ENCODE measurements at places on chromosomes 16 and 17.

DNA sequence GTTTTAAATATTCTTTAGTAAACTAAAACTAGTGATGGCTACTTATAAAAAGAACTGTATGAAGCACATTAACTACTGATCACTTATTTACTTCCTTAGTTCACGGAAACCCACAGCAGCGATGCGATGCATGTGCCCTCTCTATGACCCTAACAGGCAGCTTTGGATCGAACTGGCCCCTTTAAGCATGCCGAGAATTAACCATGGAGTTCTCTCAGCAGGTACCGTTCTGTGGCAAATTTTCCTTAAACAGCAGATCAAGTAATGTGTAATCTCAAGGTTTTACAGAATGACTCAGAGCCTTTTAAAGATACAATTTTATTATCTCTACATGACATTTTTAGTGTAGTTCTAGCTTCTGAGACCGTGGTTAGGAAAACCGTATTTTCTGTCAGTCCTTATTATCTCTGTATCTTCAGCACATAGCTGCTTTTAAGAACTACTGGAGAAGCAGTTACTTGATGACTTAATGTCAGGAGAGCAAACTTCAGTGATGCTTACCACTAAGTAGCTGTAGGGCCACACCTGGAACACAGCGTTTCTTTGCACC, 43.0 kb downstream of the GAN start:
- DNase-seq: no peak

- DNase-seq: no peak
These were observed 54.2 kb upstream of the MAP3K14 start for GRCh38 chr17:45370949-45371413.

GRCh38 chr17:33057564-33057963, 65.9 kb downstream of the SPACA3 start:
- DNase-seq: no peak

DNA sequence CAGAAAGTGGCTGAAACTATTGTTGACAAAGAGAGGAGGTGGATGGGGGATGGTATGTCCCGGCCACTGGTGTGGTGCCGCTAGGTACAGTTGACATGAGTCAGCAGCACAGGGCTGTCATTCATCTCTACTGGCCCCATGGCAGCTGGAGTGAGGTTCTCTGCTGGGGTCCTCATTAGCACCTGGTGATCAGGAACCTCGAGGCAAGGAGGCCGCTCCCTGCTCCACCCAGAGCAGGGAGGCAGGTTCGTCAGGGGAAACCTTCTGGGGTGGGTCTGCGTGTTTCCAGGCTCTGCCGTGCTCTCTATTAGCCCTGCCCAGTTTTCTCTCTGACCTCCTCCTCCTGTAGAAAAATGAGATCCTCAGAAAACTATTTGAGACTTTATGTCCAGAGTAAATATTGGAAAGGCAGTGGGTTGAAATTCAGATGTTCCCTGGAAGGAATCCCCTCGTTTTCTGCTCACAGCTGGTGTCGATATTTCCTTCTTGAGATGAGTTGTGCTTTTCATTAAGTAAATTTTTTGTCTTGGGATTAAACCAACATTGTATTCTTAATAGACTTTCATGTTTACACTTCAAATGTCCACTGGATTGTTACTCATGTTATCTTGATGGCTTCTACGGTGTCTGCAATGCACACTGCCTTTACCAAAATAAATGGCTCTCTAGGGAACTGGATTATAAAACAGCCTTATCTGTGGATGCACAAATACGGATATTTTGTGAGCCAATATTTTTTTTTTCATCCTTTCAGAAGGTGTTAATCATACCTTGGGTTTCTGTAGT, 7.1 kb downstream of the NTN1 start:
- no peak for DNase-seq

- no peak for DNase-seq
These were observed 19.1 kb upstream of the APOH start for GRCh38 chr17:66248285-66248684.

DNA sequence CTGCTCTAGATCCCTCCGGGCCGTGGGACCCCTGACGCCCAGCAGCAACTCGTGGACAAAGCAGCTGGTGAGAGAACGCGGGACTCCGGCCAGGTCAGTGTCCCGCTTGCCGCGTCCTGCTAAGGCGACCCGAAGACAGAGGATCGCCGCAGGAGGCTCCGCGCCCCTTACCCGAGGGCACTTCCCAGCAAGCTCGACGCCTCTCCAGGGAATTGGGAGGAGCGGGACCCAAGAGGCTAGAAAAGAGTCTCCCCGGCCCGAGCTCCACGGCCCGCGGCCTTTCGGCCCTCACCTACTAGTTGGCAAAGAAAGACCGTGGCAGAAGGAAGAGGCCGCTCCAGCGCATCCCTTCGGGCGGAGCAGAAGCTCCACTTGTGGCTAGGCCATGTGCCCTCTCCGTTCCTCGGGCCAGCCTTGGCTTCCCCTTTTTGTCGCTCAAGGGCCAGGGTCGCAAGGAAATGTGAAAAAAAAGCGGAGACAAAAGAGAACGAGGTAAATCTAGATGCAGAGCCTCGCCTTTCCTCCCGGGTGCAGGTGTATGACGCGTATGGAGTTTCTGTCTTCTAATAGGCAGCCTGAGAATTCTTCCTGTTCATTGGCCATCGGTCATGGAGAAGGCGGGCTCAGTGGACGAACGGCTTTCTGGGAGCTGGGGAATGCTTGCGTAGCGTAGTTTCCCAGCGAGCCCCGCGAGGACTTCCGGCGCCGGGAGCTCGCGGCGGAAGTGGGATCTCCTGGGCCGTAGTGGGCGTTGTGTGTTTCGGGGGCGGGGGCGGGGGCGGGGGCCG, at the start of gene ZNF213:
Gene ZNF213, plus strand, starts transcription at position 692 of the 788 bp plus-strand sequence. CDS start 2,252 bp downstream, outside the sequence.
- DNase-seq: peak; percentile 89

GRCh38 chr17:82668631-82669099, 20.4 kb upstream of the WDR45B start:
- DNase-seq: no peak

DNA sequence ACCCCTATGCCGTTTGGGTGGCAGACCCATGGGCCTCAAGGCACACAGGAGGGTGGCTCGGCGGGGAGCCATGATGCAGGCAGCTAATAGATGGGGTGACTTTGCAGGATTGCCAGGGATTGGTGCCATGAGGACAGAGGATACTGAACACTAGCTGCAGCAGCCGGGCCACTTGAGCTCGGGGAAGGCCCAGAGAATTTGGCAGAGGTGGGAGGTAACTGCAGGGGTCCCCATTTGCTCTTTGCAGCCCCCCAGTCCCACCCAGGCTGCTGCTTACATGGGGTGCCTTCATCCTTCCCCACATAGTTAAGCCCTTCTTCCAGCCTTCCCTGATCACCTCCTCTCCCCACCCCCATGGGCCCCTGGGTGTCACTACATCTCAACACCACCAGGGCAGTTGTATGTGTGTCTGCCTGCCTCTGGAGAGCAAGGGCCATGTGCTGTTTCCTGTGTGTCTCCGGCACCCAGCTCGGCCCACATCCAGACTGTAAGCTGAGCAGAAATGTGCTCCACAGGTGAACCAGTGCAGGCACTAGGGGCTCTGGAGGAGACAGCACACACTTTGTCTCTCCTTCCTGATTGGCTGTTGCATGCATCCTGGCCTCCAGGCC, 52.0 kb downstream of the SREBF1 start:
- no peak for DNase-seq

- DNase-seq: no peak
These were observed 5.7 kb upstream of the FLYWCH1 start for GRCh38 chr16:2905988-2906387.

- no peak for DNase-seq
These were observed 13.6 kb upstream of the DOC2B start for GRCh38 chr17:194828-195602.

DNA sequence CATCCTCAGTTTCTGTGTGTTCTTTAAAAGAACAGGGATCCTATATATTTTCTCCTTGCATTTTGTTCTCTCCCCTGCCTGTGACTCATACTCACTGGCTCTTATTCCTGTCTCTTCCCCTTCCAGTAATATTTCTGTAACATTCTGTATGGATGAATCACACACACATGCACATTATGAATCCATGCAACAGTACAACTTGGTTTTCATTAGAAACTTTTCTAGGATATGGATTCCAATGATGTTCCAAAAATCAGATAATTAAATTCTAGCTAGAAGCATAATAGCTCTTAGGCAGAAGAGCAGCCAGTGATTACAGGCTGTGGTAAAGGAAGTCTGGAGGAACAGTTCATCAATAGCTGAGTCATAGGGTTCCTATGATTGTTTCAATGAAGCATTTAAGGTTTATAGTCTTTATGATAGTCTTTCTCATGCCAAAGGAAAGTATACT, 119.6 kb upstream of the PMFBP1 start:
- DNase-seq: no peak

DNA sequence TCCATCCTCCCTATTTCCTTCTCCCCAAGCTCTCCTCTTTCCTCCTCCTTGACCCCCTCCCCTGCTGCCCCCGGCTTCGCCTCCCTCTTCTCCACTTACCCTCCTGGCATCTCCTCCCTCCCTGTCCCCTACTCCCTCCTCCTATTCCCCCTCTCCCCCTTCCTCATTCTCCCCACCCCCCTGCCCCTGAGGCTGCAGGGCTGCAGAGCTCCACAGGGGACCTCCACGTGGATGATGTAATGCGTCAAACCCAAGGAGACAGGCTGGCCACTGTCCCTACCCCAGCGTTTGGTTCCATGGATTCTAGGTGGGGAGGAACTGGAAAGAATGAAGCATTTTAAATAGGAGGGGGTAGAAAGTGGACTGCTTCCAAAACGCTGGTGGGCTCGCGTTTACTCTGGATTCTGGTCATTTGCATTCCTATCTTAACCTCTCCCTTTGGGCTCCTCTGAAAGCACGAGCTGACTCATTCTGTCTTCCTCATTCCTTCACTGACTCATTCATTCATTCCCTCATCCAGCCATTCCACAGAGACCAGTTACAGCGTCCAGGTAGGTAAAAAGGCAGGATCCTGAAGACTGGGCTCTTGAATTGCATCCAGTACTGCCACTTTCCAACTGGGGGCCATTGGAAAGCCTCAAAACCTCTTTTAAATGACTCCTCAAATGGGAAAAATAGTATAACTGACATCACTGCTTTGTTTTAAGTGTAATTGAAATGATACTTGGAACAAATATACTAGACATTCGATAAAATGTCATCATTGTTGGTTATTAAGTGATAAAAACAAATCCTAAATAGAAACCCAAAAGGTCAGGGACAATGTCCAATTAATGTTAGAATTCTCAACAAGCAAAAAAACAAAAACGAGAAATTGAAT, 943 bp upstream of the COTL1 start:
- no peak for DNase-seq

- no peak for DNase-seq
These were observed 67.3 kb downstream of the ANKRD11 start for GRCh38 chr16:89422905-89423630.

Measured in effector CD8-positive, alpha-beta T cell (primary cell).